Suppressor macrophage treated with lipopolysaccharide for 4 hours (primary cell): ENCODE measurements at places on chromosomes 11 and 22.

- no peak for DNase-seq
Measured at GRCh38 chr22:32281072-32281471, 25.9 kb upstream of the SLC5A4 start.

DNA sequence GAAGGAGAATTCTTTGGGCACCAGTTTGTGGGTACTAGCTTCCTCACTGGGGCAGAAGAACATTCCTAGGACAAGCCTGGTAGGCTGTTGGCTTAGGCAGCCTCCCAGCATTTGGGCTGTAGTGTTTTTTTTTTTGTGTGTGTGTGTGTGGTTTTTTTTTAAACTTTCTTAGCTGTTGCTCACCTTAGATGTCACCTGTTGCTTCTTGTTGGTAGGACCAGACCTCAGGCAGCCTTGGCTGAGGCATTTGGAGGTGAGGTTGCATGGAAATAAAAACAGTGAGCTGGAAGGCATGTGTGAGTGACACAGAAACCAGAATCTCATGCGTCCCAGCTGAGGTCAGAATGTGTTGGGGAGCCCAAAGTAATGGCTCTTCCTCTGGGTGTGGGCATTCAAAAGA, 21.3 kb downstream of the AMPD3 start:
- DNase-seq, result no peak

- DNase-seq, result no peak
Measured at GRCh38 chr11:11735586-11735985, 106.2 kb upstream of the USP47 start.

GRCh38 chr11:95568281-95568680, 221.3 kb downstream of the FAM76B start:
- DNase-seq, result no peak

DNA sequence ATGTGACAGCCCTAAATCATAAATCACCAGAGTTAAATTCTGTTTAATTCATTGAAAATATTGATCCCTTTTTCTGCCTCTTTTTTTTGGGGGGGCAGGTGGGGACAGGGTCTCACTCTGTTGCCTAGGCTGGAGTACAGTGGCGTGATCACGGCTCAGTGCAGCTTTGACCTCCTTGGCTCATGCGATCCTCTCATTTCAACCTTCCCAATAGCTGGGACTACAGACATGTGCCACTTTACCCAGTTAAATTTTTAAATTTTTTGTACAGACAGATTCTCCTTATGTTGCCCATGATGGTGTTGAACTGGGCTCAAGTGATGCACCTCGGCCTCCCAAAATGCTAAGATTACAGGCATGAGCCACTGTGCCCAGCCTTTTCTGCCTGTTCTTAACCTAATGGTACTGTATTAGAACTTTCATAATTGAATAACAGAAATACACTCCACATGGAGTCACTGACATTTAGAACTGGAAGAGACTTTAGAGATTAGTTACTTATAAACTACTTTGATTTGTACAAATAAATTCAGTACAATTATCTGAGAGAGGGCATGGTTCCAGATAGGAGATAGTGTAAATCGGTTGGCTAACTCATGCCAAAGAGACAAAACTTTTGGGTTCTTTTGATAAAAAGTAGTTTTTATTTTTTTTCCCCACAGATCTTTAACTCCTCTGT, 76.4 kb upstream of the PRODH start:
- no peak for DNase-seq

DNA sequence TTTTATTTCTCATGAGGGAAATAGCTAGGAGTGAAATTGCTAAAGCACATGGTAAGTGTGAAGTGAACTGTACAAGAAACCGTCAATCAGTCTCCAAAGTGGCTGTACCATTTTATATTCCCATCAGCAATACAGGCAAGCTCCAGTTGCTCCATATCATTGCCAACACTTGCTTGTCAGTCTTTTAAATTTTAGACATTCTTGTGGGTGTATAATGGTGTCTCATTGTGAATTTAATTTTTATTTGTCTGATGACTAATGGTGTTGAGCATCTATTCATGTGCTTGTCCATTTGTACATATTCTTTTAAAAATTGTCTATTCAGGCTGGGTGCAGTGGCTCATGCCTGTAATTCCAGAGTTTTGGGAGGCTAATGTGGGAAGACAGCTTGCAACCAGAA, 34.1 kb upstream of the SMCO4 start:
- no peak for DNase-seq

DNA sequence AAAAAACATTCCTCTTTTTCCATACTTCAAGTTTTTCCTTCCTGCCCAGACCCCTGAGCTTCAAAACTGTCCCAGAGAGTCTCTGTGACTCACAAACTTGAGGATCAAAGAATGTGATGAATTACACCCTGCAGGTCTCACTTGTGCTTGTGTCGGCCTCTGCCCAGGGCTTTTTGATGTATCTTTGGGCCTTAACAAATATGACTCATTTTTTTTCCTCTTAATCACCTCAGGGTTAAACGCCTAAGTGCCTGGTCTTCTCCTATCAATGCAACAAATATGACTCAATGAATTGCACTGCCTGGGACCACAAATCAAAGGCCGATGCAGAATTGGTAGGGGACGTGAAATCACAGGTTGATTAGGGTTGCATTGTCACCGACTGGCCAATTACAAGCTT, 267.7 kb downstream of the LARGE1 start:
- no peak for DNase-seq

GRCh38 chr11:108796551-108796950, 131.7 kb downstream of the DDX10 start:
- no peak for DNase-seq

DNA sequence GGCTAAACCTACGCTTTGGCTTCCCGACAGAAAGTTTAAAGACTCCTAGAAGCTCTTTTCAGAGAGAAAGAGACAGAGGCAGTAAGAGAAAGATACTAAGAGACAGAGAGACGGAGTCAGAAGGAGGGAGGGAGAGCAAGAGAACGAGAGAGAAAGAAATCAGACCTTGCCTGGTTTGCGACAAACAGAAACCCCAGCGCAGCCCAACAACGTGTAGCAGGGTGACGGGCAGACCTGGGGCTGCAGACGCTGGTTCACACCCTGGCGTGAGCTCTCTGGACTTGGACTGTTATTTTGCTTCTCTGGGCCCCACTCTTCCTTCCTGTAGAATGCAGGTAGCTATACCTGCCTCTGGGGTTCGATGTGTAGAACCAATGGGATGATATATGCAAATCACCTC, 244.4 kb upstream of the SYN3 start:
- no peak for DNase-seq

DNA sequence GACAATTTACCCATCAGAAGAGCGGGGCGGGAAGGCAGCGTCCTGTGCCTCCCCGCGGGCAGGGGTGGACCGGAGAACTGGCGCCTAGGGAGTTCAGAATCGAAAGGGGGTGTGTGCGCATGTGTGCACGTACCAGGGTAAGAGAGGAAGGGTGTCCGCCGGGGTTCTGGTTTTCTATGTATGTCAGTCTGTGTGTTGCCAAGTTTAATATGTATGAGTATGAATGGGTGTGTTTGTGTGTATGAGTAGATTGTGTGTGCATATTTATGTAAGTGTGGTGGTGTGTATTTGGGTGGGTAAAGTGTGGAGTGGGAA, 2.0 kb downstream of the KCNC1 start:
- DNase-seq, result no peak

- no peak for DNase-seq
Measured at GRCh38 chr11:106442032-106442431, 364.6 kb downstream of the AASDHPPT start.

- DNase-seq, result no peak
Measured at GRCh38 chr11:104322696-104323095, 158.7 kb upstream of the PDGFD start.

- DNase-seq, result no peak
Measured at GRCh38 chr22:26675687-26676268, 18.4 kb downstream of the MIAT start.

GRCh38 chr22:20424932-20425565, 12.6 kb downstream of the SCARF2 start:
- no peak for DNase-seq

GRCh38 chr11:45333001-45333971, 47.1 kb upstream of the SYT13 start:
- DNase-seq, result no peak

DNA sequence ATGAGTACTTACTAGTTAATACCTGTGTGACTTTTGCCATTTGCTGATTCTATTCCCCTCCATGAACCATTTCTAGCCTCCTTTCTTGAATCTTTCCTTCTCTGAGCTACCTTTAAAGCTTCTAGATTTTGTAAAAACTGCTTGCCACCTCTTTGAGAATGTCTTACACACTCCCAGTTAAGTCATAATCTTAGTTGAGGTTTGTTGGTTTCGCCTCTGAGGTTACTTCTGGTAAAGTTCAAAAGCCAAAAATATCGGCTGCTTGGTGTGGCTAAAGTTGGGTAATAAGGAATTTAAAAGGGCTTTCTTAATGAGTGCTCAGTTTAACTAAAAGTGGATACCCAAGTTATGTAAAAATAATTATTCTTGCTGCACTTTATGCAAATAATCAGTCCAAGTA, 10.4 kb upstream of the GLYAT start:
- no peak for DNase-seq

DNA sequence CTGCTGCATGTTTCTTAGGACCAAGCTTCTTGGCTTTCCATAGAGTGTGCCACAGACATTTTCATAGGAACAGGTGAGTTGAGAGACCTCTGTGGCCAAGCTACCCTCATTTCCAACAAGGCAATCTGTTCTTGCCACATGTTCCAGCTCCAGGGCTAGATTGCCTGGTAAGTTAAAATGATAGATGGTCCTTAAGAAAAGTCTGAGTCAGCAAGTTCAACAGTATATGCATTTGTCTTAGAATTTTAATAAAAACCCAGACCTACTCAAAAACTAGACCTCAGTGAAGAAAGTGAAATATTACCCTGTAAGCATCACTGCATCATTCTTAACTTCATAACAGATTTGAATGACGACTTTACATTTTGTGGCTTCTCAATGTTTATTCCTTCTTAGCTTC, 1123.6 kb downstream of the DLG2 start:
- DNase-seq, result no peak

DNA sequence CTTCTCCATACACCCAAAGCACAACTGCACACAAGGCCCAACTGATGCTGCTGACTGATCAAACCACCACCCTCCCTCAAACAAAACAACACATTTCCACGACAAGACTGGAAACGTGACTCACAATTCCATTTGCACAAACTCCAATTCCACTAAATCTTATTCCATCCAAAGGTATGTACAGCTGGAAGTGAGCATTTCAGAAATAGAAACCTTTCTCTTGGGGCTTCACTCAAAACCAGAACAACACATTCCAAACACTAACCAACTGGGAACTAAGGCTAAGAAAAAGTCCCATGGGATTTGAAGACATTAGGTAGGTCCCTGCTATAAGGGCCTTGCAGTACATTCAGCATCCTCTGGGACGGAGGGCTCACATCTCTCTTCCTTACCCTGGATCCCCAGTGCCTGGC, 19.6 kb downstream of the MORC2 start:
- DNase-seq, result no peak

DNA sequence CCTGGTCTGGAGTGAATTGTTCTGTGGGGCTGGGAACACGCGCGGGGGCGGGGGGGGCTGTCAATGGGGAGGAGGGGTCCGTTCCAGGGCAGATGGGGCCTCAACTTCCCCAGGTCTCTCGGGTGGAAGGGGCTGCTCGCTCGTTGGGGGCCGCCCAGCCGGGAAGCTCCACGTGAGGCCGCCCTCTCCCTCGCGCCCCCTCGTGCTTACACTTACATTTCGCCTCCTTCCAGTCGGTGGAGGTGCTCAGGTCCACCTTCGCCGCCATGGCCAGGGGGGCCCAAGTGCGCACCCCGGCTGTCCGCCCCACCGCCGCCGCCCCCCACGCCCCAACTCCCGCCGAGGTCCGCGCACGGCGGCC, 452 bp downstream of the MACROD1 start:
- no peak for DNase-seq

GRCh38 chr11:128544471-128545051, 42.8 kb downstream of the ETS1 start:
- DNase-seq, result peak; percentile 20

DNA sequence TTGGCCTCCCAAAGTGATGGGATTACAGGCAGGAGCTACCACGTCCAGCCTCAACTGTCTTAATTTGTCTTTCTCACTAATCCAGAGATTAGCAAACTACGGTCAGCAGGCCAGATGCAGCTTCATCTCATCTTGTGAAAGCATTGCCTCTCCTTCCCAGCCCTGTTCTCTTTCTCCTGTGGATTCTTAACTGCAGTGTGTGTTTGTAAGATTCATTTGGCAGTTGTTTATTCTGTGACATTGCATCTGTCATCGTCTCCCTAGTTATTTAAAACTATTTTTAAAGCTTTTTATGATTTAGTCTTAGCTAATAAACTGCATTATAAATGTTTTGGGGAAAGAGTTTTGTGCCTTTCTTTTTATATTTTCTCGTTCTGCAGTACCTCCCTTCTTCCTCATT, 29.2 kb downstream of the RNF169 start:
- no peak for DNase-seq

- DNase-seq, result peak; percentile 61
Measured at GRCh38 chr11:1628506-1629325, 859 bp upstream of the KRTAP5-5 start.

DNA sequence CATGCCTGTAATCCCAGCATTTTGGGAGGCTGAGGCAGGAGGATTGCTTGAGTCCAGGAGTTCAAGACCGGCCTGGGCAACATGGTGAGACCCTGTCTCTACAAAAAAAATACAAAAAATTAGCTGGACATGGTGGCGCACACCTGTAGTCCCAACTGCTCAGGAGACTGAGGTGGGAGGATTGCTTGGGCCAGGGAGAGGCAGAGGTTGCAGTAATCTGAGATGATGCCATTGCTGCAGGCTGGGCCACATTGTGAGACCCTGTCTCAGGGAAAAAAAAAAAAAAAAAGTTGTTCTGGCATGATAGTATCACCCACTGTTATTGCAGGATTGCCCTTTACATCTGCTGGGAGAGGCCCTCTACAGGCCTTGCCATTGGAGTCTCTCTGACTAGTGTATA, 18.4 kb downstream of the ATXN10 start:
- no peak for DNase-seq

DNA sequence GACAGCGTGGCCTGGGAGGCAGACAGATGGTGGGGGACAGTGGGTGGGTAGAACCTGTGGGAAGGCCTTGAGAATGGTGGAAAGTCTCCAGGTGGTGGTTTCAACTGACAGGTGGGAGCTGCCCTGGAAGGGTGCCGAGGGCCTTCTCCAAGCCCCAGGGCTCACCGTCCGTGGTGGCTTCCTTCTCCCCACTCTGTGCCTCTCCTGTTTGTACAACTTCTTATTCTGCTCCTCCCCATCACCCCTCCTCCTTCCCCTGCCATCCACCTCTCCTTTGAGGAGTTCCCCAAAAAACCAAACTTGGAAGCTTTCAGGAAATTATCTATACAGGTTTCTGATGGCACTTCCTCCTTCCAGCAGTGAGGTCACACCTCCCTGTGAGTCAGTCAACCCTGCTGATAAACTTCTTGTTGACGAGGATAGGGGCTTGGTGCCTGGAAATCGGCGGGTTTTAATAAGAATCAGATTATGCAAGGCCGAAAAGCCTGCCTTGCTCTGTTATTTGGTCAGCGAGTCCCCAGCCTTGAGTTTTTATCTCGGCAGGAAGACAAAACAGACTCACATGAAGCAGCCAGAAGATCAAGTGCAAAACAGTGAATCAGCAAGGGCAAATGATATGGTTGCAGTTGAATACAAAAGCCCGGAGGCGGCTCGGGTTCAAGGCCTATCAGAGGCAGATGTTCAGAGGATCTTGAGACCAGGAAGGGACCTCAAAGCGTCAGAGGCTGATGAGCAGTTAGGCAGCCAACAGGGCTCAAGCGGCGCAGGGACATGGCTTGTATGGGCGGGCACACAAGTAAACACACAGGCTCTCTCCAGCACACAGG, 9.5 kb upstream of the ST3GAL4 start:
- DNase-seq, result peak; percentile 93

- DNase-seq, result no peak
Measured at GRCh38 chr22:22704156-22704946, 59.9 kb downstream of the GGTLC2 start.
